GM23338 (cell line): ENCODE measurements at places on chromosomes 13 and 19. TPM values are rescaled to one million over a fixed set of nuclear protein-coding genes. Genes with fewer than 3 reads are reported as not detected.

GRCh38 chr13:28353679-28354078, 141.2 kb downstream of the FLT1 start:
- no peaks in the 10 kb centered on the region for H3K27me3 ChIP-seq
- H3K4me1 ChIP-seq = peaks cover 43% of the 10 kb centered on the region
- no peaks in the 10 kb centered on the region for H3K36me3 ChIP-seq
- no peak overlapping the region for H3K27ac ChIP-seq

CCNE1 gene
- 38.3 and 52.8 TPM in 2 replicates for total RNA-seq

DNA sequence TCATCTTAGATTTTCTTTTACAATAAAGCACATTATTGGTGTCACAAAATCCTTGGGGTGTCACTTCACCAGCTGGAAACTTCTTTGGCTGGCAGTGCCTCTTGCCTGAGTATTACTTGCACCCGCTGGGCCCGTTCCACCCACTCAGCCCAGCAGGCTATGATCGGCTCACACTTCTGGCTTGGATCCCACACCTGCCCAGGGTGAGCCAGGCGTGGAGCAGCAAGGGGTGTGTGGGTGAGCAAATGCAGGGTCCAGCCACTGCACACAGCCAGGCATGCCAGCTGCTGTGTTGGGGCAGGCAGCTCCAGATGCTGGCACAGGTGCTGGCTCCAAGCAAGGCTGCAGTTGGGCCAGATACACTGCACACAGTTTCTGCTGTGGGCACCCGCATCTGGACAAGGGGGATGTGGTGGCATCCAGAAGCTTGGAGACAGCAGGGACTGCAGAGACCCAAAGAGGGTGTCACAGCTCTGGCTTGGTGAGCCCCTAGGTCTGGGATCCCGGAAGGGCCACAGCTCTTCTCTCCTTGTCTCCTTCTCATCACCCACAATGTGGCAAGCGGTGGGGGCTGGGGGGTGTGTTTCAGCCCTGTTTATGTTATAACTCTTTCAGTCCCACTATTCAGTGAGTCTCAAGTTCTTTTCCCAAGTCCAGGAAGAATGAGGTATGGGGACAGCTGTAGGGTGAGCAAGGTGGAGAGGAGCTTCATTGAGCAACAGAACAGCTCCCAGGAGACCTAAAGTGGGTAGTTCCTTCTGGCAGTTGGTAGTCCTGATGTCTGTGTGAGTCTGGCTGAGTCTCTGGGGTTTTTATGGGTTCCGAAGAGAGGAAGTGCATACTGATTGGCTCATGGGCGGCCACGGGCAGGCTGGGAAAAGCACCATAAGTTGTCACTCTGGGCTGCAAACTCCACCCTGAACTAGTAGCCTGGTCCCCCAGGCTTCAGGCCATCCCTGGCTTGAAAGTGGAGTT, 25.3 kb upstream of the TBC1D4 start:
- DNase-seq = no peak
- no peak overlapping the region for H3K4me3 ChIP-seq
- no peaks in the 10 kb centered on the region for H3K27me3 ChIP-seq

RFPL4AL1 gene
- not detected in 2 replicates for total RNA-seq

DNA sequence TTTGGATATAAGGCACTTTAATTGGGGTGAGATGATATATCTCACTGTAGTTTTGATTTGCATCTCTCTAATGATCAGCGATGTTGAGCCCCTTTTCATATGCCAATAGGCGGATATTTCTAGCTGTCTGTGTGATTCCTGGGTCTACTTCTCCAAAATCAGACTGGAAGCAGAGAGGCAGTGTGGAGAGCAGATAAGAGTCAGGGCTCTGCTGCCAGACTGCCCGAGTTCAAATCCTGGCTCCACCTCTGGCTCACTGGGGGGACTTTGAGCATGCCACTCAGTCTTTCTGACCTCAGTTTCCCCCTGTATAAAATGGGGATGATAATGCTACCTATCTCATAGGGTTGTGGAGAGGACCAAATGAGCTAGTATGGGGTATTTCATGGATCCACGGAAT, 24.0 kb upstream of the ACP7 start:
- no peaks in the 10 kb centered on the region for H3K4me1 ChIP-seq
- no peaks in the 10 kb centered on the region for H3K27me3 ChIP-seq
- no peaks in the 10 kb centered on the region for H3K36me3 ChIP-seq
- no peak overlapping the region for H3K4me3 ChIP-seq
- DNase-seq = no peak

DNA sequence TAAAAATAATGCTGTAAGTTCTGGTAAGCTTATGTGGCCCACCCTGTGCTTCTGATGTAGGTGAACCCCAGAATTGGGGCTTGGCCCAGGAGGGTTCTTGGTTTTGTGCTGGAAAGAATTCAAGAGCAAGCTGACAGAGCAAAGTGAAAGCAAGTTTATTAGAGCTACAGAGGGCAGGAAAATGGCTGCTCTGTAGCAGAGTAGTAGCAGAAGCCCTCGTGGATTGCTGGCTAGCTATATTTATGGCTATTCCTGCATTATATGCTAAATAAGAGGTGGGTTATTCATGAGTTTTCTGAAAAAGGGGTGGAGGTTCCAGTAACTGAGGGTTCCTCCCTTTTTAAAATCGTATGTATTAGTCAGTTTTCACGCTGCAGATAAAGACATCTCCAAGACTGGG, 20.6 kb upstream of the ZNF599 start:
- no peak for DNase-seq
- H3K4me1 ChIP-seq = no peaks in the 10 kb centered on the region
- H3K27me3 ChIP-seq = no peaks in the 10 kb centered on the region; the same call in 1 of the 2 replicates
- no peak overlapping the region for H3K27ac ChIP-seq
- H3K4me3 ChIP-seq = no peak overlapping the region
- no peaks in the 10 kb centered on the region for H3K36me3 ChIP-seq

- no peak overlapping the region for H3K27ac ChIP-seq
- no peaks in the 10 kb centered on the region; the same call in 1 of the 2 replicates for H3K27me3 ChIP-seq
- peak; percentile 98 for DNase-seq
These were observed 2.2 kb downstream of the FLT3LG start for GRCh38 chr19:49475995-49476880.

DNA sequence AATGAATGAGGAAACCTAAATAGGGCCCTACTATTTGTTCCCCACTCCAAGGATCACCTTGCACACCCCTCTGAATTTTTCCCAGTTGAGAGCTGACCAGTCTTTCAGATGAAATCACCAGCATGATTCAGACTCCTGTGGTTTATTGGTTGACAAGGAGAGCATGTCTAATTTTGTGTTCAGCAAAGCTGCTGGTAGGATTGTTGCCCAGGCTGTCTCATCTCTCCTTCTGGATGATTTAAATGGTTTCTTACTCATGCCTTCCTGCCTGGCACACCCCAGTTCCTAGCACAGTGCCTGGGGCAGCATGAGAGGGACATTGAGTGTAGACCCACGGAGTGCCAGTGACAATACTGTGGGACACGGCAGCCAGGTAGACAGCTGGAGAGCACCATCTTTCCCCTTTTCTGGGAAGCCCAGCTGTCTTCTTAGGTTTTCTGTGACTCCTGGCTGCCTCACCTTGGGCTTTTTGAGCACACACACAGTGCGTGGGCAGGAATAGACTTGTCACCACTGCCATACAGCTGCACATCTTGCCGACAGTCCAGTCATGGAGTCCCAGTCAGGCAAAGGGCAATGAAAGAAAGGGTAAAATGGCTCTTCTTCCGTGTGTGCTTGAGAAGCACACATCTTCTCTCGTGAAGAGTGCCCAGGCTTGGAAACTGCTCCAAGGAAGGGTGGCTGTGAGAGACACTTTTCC, 12.3 kb downstream of the FGF9 start:
- no peak overlapping the region for H3K4me3 ChIP-seq
- peaks cover 3% of the 10 kb centered on the region; the same call in 1 of the 2 replicates for H3K27me3 ChIP-seq
- DNase-seq = no peak

DNA sequence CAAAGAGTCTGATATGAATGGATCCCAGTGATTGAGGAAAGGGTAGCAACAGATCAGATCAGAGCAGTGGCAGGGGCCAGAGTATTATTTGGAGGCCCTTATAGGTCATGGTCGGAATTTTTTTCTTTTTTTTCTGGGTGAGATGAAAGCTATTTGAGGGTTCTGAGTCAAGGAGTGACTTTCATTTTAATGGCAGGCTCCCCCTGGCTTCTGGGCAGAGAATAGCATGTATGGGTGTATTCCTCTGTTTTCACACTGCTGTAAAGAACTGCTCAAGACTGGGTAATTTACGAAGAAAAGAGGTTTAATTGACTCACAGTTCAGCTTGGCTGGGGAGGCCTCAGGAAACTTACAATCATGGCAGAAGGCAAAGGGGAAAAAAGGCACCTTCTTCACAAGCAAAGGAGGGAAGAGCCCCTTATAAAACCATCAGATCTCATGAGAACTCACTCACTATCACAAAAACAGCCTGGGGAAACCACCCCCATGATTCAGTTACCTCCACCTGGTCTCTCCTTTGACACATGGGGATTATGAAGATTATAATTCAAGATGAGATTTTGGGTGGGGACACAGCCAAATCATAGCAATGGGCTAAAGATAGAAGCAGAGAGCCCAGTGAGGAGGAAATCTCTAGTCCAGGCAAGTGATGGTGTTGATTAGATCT, 3.0 kb upstream of the SLC6A16 start:
- no peak overlapping the region for H3K4me3 ChIP-seq
- H3K4me1 ChIP-seq = no peaks in the 10 kb centered on the region
- H3K27ac ChIP-seq = no peak overlapping the region
- no peaks in the 10 kb centered on the region for H3K36me3 ChIP-seq
- no peaks in the 10 kb centered on the region for H3K27me3 ChIP-seq
- DNase-seq = peak; percentile 85

DNA sequence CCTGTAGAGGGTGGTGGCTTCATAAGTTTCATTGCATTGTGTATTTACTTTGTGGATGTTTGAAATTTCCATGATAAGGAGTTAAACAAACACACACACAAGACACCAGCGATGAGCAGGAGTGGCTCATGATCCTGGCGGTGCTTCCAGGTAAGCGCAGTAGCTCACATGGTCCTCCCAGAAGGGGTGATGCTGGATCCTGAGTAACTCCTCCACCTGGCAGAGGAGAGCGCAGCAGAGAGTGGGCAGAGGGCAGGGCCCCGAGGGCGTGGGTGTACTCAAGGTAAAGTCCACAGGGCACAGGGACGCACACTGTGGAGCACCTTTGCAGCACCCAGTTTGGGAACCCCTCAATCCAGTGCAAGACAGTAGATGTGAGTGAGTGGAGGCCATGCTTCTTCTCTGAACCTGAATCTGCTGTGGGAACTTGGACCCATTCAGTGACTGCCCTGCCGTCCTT, 54.0 kb downstream of the RFX2 start:
- H3K27ac ChIP-seq = 0 out of 2 replicates have a peak overlapping the region, but pooled peaks have one; percentile 56
- no peak overlapping the region for H3K4me3 ChIP-seq
- no peaks in the 10 kb centered on the region for H3K27me3 ChIP-seq
- H3K36me3 ChIP-seq = no peaks in the 10 kb centered on the region
- H3K4me1 ChIP-seq = no peaks in the 10 kb centered on the region

DNA sequence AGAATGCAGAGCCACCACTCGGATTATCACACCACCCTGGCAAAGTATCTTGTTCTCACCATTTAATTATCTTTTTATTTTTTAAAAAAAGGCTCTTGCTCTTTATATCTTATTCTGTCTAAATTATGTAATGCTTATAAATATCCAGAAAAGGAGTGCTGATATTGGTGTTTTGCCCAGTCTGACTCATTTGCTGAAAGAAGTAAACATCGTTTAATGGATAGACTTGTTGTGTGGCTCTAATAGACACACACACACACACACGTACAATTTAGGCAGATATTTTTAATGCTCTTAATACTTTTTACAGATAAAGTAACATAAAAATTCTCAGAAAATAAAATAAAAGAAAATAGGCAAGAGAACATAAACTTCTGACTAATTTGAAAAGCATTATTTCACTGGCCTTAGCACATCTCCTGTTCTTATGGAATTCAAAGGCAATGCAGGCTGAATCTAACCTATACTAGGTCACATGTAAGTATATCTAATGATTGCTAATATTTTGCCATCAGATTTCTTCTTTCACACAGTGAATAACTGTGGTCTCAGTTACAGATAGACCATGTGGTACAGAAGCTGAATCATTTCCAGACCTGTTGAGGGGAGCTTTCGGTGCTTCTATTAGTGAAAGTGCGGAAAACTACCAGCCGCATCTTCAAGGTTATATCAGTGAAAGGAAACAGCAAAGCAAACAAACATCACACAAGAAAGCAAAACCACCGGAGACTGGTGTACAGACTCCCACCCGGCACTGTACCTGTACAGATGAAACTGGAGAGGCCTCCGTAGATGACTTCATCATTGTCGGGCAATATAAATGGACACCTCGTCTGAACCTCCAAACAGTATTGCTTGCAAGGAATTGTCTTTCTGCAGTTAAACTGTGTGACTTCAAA, 642.1 kb upstream of the ARGLU1 start:
- H3K4me1 ChIP-seq = no peaks in the 10 kb centered on the region
- no peaks in the 10 kb centered on the region for H3K27me3 ChIP-seq
- H3K36me3 ChIP-seq = no peaks in the 10 kb centered on the region
- no peak overlapping the region for H3K4me3 ChIP-seq
- H3K27ac ChIP-seq = no peak overlapping the region
- no peak for DNase-seq

CEACAM7 gene
- total RNA-seq = 0.24 and 0.50 TPM in 2 replicates

DNA sequence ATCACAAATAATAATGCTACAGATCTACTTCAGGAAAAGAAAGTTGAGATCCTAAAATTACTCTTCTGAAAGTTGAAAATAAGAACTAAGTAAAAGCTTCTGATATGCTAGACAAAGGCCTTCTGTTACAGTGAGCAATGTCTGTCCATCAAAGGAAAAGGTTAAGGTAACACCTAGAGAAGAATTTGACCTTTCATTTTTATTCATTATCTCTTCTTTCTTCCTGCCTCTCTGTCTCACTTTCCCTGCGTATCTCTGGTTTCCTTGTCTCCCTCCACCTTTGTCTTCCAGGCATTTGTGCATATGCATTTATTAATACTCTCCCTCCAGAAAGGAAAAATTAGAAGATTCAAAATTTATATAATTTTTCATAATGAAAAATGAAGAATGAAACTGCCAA, 49.0 kb downstream of the ZAR1L start:
- no peaks in the 10 kb centered on the region for H3K27me3 ChIP-seq
- no peak overlapping the region for H3K4me3 ChIP-seq
- no peaks in the 10 kb centered on the region for H3K36me3 ChIP-seq
- H3K27ac ChIP-seq = no peak overlapping the region
- H3K4me1 ChIP-seq = no peaks in the 10 kb centered on the region
- no peak for DNase-seq

DNA sequence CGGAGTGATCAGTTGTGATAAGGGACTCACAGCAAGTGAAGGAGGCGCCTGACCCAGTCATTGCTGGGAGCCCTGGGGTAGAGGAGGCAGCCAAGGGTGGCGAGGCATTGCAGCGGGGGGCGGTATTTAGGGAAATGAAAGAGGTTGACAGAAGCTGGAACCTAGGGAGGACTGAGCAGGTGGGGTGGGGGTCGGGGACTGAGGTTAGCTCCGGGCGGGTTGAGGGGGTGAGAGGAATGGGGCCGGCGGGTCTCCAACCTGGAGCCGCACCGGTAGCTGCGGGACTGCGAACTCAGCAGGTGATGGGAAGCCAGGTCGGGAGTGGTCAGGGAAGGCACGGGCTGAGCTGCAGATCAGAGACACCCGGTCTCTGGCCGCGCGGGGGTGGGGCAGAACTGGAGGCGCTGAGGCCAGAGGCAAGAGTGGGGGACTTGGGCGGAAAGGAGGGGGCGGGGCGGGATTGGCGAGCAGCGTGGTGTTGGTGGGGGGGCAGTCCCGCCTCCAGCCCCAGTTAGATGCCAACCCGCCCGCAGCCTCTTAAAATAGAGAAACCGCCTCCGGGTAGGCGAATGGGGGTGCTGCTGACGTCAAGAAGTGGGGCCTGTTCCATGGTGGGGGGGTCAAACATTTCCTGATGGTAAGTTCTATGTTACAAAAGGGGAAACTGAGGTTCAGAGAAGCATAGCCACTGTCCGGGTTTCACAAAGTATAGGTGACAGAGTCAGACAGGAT, 1.5 kb downstream of the MAST3 start:
- H3K27ac ChIP-seq = no peak overlapping the region
- H3K27me3 ChIP-seq = peaks cover 16% of the 10 kb centered on the region; the same call in 1 of the 2 replicates
- H3K4me1 ChIP-seq = peaks cover 11% of the 10 kb centered on the region; the same call in 1 of the 2 replicates
- peak; percentile 58 for DNase-seq
- no peaks in the 10 kb centered on the region for H3K36me3 ChIP-seq
- peak overlapping the region; percentile 62 for H3K4me3 ChIP-seq
